ENCODE measurements at places on chromosomes 13 and 19.

- DNase-seq: no peak
Observed at GRCh38 chr13:50979187-50979586, 69.6 kb downstream of the RNASEH2B start.

DNA sequence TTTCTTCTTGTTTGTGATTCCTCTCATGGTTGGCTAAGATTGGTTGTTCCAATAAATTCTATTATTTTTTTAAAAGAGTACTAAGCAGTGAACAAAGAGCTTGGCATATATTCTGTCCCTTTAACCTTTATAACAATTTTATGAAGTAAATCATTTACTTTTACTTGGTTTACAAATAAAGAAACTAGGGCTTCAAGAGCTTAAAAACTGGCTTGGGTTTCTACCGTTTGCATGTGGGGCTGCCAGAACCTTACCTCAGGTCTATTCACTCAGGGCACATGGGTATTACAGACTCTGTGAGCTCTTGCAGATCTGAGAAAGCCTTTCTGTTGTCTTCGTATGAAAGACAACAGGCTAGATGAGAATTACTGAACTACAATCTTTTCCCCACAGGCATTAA, 13.3 kb downstream of the N4BP2L1 start:
- no peak for DNase-seq

DNA sequence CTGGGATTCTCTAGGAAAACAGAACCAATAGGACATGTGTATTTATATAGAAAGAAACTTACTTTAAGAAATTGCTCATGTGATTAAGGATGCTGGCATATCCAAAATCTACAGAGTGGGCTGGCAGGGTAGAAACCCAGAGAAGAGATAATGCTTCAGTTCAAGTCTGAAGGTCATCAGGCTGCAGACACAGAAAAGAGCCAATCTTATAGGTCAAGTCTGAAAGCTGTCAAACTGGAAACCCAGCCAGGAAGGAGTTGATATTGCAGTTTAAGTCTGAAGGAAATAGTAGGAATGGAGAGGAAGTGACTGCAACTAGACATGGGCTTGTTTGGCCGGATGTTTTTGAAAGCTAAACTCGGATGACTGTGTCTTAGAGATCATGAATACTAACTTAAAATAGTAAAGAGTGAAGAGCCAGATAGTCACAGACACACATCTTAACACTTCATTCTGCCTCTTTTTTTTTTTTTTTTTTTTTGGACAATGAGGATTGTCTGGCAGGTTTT, 125.3 kb upstream of the GPC6 start:
- DNase-seq: no peak

- no peak for DNase-seq
Observed at GRCh38 chr13:73167028-73167820, 108.4 kb downstream of the KLF5 start.

GRCh38 chr19:15555759-15556633, 47.7 kb downstream of the CYP4F22 start:
- DNase-seq: peak; percentile 95

GRCh38 chr13:73754727-73755292, 379.4 kb downstream of the KLF12 start:
- DNase-seq: peak; percentile 71

GRCh38 chr19:3979674-3980352, 5.5 kb downstream of the EEF2 start:
- no peak for DNase-seq

DNA sequence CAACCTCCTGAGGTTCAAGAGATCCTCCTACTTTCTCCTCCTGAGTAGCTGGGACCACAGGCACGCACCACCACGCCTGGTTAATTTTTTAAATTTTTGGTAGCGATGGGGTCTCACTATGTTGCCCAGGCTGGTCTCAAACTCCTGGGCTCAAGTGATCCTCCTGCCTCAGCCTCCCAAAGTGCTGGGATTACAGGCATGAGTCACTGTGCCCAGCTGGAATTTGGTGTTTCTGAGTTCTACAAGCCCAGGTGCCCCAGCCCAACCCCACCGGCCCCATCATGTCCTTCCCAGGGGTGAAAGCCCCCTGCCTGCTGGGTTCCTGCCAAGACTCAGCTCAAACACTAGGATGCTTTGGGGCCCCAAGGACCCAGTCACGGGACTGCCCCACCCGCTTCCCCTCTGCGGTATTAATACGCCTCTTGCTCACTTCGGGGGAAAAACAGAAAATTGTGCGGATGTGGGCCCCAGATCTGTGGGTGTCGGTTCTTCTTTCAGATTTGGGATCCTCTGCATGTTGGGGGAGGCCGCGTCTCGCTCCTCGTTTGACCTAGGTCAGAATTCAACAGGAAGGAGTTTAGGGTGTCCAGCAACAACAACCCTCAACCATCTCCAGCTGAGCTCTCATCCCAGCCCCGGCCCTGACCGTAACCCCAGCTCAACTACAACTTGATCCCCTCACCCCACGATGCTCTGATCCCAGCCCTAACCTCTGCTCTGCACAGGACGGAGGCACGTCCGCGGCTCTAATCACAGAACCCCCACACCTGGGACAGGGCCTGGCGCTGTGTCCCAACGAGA, 3.7 kb upstream of the FCER2 start:
- DNase-seq: no peak

- DNase-seq: no peak
Observed at GRCh38 chr19:33616346-33616745, 5.4 kb upstream of the CHST8 start.

- peak; percentile 65 for DNase-seq
Observed at GRCh38 chr13:52896827-52897659, 48.6 kb upstream of the PCDH8 start.

GRCh38 chr13:102945324-102945815, 99.5 kb downstream of the ERCC5 start:
- no peak for DNase-seq

DNA sequence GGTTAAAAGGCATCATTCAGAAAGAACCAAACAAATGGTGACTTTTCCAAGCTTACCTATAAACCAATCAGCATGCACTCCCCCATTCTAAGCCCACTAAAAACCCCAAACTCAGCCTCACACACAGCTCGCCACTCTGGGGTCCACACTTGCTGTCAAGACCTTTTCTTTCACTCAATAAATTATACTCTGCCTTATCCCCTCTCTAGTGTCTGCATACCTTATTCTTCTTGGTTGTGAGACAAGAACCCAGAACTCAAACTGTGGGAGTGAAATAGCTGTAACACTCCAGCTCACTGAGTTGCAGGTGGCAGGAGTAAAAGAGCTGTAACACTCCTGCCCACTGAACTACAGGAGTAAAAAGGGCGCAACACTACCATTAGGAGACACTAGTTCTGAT, 559.0 kb downstream of the TBC1D4 start:
- no peak for DNase-seq

DNA sequence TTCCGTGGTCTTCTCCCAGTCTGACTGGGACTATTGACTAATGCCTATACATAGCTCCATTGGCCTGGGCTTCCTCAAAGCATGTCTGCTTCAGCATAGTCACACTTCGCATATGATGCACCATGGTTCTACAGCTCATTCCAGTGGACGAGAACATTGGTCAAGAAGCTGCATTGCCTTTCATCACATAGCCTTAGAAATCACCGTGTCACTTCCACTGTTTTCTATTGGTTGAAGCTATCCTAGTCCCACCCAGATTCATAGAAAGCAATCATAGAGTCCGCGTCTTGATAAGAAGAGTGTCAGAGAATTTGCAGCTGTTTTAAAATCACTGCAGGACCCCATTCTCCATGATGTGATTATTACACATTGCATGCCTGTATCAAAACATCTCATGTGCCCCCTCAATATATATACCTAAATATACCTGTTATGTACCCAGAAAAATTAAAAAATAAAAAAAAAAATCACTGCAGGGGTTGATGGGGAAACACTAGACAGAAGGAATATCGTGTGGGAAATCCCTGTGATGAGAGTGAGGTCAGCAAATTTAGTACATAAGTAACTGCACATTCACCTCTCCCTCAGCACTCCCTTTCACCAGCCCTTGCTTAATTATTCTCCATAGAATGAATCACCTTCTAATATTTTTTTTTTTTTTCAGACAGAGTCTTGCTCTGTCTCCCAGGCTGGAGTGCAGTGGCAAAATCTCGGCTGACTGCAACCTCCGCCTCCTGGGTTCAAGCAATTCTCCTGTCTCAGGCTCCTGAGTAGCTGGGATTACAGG, 2.2 kb upstream of the ARHGAP33 start:
- no peak for DNase-seq

- no peak for DNase-seq
Observed at GRCh38 chr19:8144273-8144995, 5.0 kb downstream of the FBN3 start.

- no peak for DNase-seq
Observed at GRCh38 chr13:97946951-97947588, 6.4 kb upstream of the IPO5 start.

- no peak for DNase-seq
Observed at GRCh38 chr13:75769141-75769905, 133.2 kb downstream of the LMO7 start.

DNA sequence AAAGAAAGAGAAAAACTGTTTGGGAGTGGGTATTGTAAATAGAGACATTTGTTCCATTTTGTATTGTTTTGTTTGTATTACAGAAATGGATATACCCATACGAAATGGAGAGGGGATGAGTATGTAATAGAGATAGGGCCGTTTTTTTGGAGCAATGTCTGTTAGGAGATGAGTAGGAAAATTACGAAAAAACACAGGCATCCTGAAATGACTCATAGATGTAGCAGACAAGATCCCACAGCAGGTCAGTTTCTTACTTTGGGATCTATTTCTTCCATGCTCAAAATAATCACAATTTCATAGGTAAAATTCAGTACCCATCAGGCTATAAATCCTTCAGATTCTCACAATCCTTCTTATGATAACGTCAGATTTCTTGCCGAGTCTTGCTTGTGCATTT, 779.4 kb upstream of the SLITRK1 start:
- DNase-seq: no peak

- DNase-seq: no peak
Observed at GRCh38 chr13:48819376-48819775, 156.3 kb upstream of the FNDC3A start.

- no peak for DNase-seq
Observed at GRCh38 chr19:3338541-3339181, 27.7 kb upstream of the NFIC start.

DNA sequence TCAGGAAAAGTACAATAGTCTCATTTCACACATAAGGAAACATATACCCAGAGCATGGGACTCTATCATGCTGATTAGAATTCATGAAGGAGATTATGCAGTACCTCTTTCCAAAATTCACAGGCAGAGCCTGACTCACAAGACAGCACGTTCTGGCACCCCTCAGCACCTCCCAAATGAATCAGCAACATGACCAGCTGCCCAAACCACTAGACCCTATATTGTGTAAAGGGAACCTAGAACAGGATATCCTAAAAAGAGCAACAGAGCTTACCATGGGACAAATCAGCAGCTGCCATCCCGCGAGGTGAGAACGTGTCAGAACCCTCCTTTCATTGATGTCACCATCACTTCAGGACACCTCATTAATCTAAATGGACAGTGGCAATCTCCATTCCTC, 2.5 kb downstream of the ZNF426 start:
- DNase-seq: no peak

GRCh38 chr19:8575467-8575997, 1.7 kb downstream of the MYO1F start:
- DNase-seq: no peak

- no peak for DNase-seq
Observed at GRCh38 chr13:37456506-37456905, 142.1 kb downstream of the POSTN start.

GRCh38 chr19:33125929-33126388, 6.0 kb upstream of the WDR88 start:
- DNase-seq: peak; percentile 75

- peak; percentile 35 for DNase-seq
Observed at GRCh38 chr13:31846961-31847752, 107.8 kb downstream of the RXFP2 start.

DNA sequence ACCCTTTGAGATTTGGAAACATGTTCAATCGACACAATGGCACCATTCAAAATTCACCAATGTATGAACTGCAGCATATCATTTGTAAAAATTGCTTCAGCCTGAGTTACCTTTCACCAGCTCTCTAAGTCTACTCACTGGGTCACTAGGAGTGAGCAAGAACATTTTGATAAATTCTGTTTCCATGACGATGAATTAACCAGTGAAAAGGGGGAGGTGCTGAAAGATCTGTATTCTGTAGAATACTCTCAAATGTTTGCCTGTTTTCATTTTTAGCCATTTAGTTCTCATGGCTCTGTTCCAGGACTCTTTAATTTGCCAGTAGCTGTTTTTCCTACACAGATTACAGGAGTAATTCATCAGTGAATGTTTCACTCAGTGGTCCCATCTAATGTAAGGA, 883.4 kb downstream of the DIAPH3 start:
- no peak for DNase-seq

GRCh38 chr13:113802761-113803160, 43.7 kb downstream of the TMEM255B start:
- DNase-seq: no peak

- no peak for DNase-seq
Observed at GRCh38 chr13:51520524-51520923, 63.7 kb upstream of the WDFY2 start.

GRCh38 chr13:35810321-35810720, 320.9 kb downstream of the DCLK1 start:
- no peak for DNase-seq

GRCh38 chr13:95636853-95637252, 7.7 kb downstream of the DZIP1 start:
- DNase-seq: no peak

GRCh38 chr19:45763691-45764294, 5.3 kb downstream of the SIX5 start:
- DNase-seq: no peak

GRCh38 chr19:55491546-55492360, 3.5 kb downstream of the SSC5D start:
- DNase-seq: no peak

DNA sequence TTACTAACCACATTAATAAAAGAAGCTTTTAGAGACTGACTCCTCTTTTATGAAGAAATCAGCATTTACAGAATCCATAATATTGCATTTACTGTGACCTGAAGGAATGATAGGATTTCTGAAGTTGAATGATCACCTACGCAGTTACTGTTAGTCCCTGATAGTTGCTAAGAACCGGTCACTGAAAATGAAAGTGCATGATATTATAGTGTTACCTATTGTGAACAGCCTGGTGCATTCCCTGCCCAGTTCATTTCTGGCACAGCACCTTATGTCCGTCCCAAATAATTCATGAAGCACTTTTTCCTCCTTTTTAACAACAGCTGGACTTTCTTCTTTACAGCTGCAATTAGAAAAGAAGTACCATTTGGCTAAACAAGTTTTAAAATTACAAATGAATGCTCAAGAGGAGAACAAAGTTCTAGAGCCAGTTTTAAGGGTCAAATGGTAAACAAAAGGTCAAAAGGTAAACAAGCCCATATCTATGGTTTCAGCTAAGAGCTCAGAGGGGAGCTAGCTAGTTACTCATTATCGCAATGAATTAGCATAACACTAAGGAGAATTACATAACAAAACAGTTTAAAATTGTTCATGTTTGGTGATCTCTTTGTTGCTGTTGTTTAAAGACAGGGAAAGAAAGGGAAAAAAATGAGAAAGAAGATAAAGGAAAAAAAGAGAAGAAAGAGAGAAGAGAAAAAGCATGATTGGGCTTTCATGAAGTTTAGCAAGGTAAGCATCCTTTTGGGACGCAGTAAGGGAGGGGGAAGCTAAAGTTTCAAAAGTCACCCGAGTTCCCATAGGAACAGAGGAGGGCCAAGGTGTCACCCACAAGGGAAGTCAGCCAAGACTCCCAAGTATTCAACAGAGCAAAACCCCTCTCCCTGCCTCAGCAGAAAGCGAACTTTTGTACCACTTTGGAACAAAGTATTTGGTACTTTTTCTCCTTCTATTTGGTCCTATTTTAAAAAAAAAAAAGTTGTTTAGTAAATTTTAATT, 50.2 kb downstream of the FLT3 start:
- no peak for DNase-seq
